ENCODE measurements at places on chromosomes 4 and X.
A peak's percentile ranks its signal among the peaks of the same experiment; 100 is the strongest.

- no peak for DNase-seq
Observed at GRCh38 chr4:184115399-184115798, 102.3 kb downstream of the ENPP6 start.

- peak; percentile 75 for DNase-seq
Observed at GRCh38 chrX:79138658-79139241, 5.7 kb upstream of the GPR174 start.

GRCh38 chrX:63250253-63250868, 100.8 kb downstream of the SPIN4 start:
- DNase-seq, result no peak

GRCh38 chrX:131649741-131650140, 105.9 kb downstream of the OR13H1 start:
- no peak for DNase-seq

GRCh38 chr4:169024762-169025161, 14.7 kb upstream of the CBR4 start:
- peak; percentile 10 for DNase-seq

DNA sequence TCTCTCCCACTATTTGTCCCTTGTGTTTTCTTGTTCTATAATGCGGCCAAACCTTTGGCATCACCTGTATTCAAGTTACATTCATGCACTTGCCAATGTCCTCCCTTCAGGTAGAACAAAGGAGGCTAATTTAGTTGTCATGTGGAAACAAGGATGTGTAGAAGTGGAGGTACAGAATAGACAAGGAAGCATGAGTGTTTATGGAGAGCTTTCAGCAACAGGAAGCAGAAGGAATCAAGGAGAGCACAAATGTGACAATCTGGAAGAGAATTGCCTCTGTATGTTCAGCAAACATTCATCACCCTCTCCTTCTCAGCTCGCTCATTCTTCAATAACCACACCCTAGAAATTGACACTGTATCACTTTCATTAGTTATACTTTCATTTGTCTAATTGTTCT, 103.4 kb downstream of the SLC7A11 start:
- no peak for DNase-seq

DNA sequence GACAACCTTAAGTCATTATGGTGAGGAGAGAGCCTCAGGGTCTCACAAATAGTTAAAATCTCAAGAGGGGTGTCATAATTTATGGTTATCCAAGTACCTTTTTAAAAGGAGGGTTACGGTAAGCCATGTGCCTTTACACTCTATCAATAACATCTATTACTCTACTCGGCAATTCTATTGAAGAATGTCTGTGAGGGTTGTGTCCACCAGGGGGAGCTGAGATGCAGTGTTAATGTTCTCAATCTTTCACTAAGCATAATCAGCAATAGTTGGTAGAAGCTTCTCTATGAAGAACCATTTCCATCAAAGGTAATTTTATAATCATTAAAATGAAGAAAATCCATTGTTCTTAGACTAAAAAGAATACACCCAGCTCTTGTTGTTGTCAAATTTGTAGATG, 457.4 kb downstream of the CENPC start:
- peak; percentile 62 for DNase-seq

DNA sequence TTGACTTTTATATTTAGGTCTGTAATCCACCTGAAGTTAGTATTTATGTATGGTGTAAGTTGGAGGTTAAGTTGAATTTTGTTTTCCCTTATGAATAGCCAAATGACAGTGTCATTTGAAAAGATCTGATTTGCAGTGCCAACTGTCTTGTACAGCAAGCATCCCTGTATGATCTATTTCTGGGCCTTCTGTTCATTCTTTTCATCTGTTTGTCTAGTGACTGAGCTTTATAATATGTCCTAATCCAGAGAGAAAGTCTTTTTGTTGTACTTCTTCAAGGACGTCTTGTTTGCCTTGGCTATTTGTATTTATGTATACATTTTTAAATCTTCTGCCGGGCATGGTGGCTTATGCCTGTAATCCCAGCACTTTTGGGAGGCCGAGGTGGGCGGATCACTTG, 39.6 kb downstream of the CDKL5 start:
- no peak for DNase-seq

DNA sequence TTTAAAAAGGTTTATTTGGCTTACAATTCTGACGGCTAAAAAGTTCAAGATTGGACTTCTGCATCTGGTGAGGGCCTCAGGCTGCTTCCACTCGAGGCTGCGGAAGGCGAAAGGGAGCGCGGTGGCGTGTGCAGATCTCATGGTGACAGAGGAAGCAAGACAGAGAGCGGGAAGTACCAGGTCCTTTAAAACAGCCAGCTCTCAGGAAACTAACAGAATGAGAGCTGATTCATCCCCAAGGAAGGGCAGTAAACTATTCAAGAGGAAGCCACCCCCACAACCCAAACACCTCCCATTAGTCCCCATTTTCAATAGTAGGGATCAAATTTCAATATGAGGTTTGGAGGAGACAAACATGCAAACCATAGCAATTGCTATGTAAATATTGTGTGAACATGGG, 2144.2 kb upstream of the AGA start:
- no peak for DNase-seq
